ENCODE measurements at places on chromosomes 4 and X. TPM values are rescaled to one million over a fixed set of nuclear protein-coding genes. Genes with fewer than 3 reads are reported as not detected.

ARHGAP6 gene
- total RNA-seq = 0.83 TPM

TMEM255A gene
- 1.2 TPM for total RNA-seq

AIFM1 gene
- total RNA-seq = 25.6 TPM

PNMA3 gene
- 3.9 TPM for total RNA-seq

FOXR2 gene
- total RNA-seq = not detected

SLC4A4 gene
- 2.7 TPM for total RNA-seq

DCAF12L1 gene
- total RNA-seq = not detected

NLRP2B gene
- total RNA-seq = not detected

ARSH gene
- total RNA-seq = not detected

STS gene
- 0.93 TPM for total RNA-seq

NKX1-1 gene
- not detected for total RNA-seq

TTC29 gene
- not detected for total RNA-seq

PLXNA3 gene
- 42.9 TPM for total RNA-seq

AMTN gene
- total RNA-seq = not detected

ANK2 gene
- not detected for total RNA-seq

RNF175 gene
- 9.3 TPM for total RNA-seq

TMEM35A gene
- not detected for total RNA-seq

HSFX4 gene
- total RNA-seq = not detected

FBXW7 gene
- total RNA-seq = 121 TPM

FGFBP2 gene
- 1.2 TPM for total RNA-seq

IL15 gene
- total RNA-seq = 3.0 TPM

POF1B gene
- 0.35 TPM for total RNA-seq

GPR173 gene
- 0.13 TPM for total RNA-seq

TMEM150C gene
- total RNA-seq = not detected

ADAMTS3 gene
- 0.07 TPM for total RNA-seq

FGB gene
- total RNA-seq = not detected

CXCL9 gene
- not detected for total RNA-seq

All from naive thymus-derived CD4-positive, alpha-beta T cell (primary cell).